ENCODE measurements at places on chromosomes 3 and 15.

- DNase-seq, result peak; percentile 70
These were observed 7.6 kb downstream of the ULK3 start for GRCh38 chr15:74835312-74835823.

GRCh38 chr3:42535981-42536784 is 33.7 kb downstream of the VIPR1 start:
- peak; percentile 51 for DNase-seq

DNA sequence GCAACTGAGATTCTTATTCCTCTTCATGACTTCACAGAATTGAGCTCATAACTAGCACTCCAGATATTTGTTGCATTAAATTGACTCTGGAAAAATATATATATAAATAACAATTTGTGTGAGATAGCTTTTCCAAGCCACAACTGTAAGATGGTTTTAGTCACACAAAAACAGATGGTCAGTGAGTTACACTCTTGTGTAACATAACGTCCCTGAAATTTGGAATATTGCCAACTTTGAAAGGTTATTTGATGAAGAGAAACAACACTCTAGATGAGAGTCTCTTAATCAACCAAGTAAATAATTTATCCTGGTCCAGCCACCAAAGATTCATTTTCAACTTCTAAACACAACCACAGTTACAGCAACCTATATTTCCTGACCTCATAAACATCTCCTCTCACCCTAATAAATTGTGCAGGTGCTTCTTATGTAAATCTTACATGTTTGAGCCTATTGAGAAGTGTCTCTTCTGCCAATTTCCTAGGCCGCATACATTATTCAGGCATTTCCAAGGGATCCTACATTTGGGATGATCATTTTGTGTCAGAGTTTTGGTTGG is 84.9 kb upstream of the ACP3 start:
- DNase-seq, result no peak

- DNase-seq, result no peak
These were observed 57.0 kb downstream of the ISG20 start for GRCh38 chr15:88695691-88696251.

DNA sequence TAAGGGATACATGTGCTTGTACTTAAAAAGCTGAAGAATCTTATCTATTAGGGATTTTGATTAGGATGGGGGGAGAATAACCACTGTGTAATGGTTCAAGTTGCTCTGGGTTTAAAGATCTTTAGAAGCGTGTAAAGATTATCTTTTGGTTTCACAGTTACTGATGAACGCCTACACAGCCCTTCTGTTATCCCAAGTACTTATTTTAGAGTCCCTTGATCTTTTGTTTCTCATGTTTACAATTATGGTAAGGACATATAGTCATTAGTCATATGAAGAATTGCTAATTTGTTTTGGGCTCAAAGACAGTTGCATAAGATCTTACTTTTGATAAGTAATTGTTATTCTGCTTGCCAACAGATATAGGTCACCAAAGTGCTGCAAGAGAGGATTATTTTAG is 160.1 kb downstream of the PLCL2 start:
- no peak for DNase-seq

DNA sequence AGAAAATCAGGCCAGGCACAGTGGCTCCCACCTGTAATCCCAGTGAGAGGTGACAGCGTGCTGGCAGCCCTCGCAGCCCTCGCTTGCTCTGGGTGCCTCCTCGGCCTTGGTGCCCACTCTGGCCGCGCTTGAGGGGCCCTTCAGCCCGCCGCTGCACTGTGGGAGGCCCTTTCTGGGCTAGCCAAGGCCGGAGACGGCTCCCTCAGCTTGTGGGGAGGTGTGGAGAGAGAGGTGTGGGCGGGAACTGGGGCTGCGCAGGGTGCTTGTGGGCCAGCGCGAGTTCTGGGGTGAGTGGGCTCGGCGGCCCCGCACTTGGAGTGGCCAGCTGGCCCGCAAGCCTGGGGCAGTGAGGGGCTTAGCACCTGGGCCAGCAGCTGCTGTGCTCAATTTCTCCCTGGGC is 252.6 kb downstream of the FOXP1 start:
- no peak for DNase-seq

- DNase-seq, result no peak
These were observed 22.5 kb upstream of the TSPAN3 start for GRCh38 chr15:77093436-77093835.

DNA sequence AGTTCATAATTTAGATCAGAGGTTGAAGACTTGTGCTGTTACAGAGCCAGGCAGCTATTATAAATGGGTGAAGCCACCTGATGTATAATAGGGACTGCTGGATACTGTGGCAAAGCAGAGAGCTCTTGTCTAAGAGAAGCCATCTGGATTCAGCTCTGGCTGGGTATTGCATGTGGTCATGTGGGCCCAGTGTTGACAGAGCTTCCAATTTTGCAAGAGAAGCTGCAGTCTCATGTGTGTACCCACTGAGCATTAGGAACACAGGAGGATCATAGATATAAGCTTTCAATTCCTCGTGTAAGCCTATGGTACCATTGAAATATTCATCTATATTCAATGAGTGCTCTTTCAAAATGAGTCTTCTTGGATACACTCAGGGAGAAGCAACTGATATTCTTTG is 303.9 kb upstream of the SLCO3A1 start:
- DNase-seq, result no peak

DNA sequence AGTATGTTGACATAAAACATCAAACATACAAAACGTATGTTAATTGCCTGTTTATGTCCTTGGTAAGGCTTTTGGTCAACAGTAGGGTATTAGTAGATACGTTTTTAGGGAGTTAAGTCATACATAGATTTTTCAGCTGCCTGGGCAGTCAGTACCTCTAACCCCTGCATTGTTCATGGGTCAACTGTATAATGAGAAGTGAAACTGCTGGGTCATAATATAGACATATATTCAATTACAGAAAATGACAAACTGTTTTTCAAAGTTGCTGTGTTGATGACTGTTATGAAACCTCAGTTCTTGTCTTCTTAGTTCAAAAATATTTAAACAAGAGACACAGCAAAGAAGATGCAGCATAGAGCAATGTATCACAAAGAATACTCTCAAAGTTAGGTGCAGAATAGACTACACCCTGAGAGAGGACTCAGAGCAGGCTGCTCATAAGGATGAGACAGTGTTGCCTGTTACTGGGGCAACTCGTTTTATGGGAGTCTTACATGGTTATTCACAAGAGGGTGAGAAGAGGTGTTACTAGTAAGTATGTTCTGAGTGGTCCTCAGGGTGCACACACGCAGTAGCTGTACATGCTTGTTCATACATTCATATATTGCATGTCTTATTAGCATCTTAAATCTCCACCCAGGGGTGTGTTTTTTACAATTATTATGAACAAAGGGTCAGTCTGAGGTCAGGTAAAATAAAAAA is 53.1 kb upstream of the ADAMTS17 start:
- DNase-seq, result no peak

GRCh38 chr15:100905850-100906249 is 13.3 kb upstream of the LRRK1 start:
- no peak for DNase-seq

DNA sequence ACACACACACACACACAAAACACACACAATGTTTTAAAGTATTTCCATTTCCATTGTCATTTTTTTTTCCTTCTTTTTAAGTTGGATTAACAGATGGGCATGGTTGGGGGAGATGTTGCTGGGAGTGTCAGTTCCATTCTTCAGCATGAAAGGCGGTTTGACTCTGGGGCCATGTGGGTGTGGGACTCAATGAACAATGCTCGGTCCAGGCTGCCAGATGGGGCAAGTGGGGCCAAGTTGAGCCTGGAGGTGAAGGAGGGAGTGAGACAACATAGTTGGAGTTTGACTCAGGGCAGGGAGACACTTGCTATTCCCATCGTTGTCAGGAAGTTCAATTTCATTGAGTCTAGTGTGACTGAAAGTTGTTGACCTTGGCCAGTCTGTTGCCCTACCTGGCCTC is 125.3 kb downstream of the TLE3 start:
- DNase-seq, result no peak

- no peak for DNase-seq
These were observed 70.6 kb upstream of the CTSH start for GRCh38 chr15:79015416-79015815.

GRCh38 chr15:70382762-70383458 is 285.2 kb upstream of the TLE3 start:
- DNase-seq, result no peak

DNA sequence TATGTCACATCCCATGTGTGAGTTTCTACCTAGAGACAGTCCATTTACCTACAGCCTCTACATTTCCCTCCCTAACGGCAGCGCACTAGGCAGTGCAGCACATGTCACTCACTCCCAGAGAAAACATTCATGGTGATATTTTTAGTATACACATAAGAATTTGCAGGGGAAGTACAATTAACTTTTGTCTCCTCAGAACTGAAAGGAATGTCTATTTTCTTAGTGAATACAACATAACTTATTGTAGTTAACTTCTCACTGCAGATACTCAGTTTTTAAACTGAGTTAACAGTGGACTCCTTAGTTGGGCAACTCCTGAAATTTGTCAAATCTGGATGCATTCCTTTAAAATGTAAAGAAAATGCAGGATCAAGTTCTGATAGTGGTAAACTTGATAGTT is 4.5 kb upstream of the ZBTB47 start:
- DNase-seq, result no peak

GRCh38 chr15:78838489-78838888 is 27.2 kb upstream of the ADAMTS7 start:
- no peak for DNase-seq

DNA sequence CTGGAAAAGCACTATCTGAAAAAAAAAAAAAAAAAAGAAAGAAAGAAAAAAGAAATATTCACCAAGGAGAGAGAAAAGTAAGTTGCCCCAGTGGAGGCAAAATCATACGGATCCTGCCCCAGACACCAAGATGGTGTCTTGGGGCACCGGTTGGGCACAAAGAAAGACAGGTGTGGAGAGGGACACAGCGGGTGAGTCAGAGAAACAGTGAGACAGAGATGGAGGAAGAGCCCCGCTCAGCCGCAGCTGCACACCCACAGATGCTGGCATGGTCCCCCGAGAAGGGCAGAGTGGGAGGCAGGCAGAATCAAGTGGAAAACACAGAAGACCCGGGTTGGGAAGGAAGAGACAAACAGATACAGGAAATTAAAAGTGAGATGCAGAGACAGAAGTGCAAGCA is 129.7 kb upstream of the SMAD3 start:
- no peak for DNase-seq

- no peak for DNase-seq
These were observed 641.1 kb upstream of the NAALADL2 start for GRCh38 chr3:174218016-174218415.

DNA sequence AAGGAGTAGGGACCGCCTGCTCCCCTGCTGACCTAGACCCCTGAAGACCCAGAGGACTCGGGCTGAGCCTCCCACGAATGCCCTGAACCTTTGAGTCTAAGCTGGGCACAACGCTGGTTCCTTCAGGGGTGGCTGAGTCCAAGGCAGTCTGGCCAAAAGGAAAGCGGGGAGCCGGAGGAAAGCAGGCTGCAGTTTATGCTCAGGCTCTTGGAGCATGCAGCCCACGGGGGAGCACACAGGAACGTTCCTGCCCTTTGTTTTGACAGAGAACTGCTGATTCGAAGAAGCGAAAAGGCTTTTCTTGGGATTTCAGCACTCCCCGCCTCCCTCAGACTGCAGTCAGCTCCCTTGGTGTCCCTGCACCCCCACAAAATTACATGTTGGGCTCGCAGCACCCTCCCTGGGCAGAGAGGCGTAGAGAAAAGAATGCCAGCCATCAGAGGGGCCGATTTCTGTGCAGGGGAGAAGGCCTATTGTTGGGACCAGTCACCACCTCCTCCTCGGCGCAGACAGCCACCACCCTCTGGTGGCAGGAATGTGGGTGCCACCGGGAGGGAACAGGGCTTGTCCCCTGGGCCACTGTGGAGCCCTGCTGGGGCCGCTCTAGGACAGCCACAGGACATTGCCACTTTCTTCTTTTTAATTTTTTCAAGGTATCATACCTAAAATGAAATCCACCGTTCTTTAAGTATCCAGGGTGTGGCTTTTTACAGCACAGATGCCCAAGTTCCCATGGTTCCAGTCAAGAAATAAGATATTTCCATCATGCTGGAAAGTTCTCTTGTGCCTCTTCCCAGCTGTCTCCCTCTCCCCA is 72.2 kb downstream of the SMAD6 start:
- peak; percentile 70 for DNase-seq

- DNase-seq, result no peak
These were observed 54.7 kb downstream of the ITPR1 start for GRCh38 chr3:4547799-4548198.

GRCh38 chr3:59422312-59422711 is 372.5 kb upstream of the CFAP20DC start:
- DNase-seq, result no peak

GRCh38 chr3:128784232-128784631 is 58.2 kb downstream of the RAB7A start:
- DNase-seq, result no peak

DNA sequence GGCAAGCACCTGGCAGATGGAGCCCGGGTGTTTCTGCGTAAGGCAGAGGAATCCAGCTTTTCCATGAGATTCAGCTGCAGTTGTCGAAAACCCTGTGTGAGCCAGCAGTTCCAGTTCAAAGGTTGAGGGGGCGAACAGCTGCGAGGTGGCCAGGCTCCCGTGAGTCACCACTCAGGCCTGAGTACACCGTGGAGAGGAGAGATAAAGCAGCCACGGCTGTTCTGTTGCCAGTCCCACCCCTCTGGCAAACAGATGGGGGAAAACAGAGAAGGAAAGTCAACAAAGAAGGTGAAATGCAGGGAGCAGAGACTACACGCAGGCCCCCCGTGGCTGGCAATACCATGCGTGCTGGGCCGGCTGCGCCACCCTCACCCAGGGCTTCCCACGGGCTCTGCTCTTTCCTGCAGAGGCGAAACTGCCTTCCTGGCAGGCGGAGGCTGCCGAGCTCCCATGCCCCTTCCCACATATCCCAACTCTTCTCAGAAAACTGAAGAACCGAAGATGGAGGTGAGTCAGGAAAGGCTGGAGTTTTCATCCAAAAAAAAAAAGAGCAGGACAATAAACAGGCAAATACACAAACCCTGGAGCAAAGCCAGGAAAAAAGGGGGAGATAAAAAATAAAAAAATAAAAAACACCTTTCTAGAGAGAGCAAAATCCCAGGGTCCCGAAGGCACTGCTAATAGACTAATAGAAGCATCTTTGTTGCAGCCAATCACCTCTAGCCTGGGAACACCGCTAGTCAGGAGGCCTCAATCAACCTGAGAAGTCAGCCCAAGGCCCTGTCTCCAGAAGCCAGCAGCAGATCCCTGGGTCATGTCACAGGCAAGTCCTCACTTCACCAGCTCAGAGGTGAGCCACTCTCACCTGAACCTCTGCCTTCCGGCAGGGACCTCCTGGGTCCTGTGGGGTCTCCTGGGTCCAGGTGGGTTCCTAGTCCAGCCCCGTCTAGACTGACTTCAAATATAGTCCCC is 37.7 kb downstream of the FAM174B start:
- DNase-seq, result no peak

- no peak for DNase-seq
These were observed 37.0 kb downstream of the RBP2 start for GRCh38 chr3:139439278-139439677.

GRCh38 chr3:95341314-95341713 is 1278.5 kb downstream of the NSUN3 start:
- DNase-seq, result no peak

- DNase-seq, result no peak
These were observed 104.2 kb downstream of the DGKG start for GRCh38 chr3:186257866-186258265.

- no peak for DNase-seq
These were observed 367.4 kb downstream of the IL20RB start for GRCh38 chr3:137325170-137325569.

GRCh38 chr15:71288348-71288955 is 173.2 kb downstream of the THSD4 start:
- DNase-seq, result no peak

All from H54 (cell line).